ENCODE measurements at places on chromosomes 6 and 20.
A peak's percentile ranks its signal among the peaks of the same experiment; 100 is the strongest.

DNA sequence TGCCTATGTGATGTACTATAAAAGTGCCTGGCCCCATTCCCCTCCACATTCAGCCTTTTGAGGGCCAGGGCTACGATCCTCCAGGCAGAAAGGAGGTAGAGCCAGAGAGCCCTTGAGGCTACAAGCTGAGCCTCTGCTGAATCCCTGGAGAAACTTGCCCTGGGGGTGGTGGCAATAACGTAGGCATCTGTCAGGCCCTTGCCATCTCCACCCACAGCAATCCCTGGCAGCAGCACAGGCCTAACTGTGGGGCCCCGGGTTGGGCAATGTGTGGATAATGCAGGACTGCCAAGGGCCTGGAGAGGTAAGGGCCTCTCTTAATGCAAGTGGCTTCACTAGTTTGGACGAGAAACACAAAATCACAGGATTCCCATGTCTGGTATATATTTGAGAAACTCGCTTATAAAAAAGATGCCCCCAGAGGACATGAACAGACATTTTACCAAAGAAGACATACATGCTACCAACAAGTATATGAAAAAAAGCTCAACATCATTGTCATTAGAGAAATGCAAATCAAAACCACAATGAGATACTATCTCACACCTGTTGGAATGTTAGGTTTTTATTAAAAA lies 99.0 kb downstream of the QRSL1 start:
- DNase-seq = no peak

DNA sequence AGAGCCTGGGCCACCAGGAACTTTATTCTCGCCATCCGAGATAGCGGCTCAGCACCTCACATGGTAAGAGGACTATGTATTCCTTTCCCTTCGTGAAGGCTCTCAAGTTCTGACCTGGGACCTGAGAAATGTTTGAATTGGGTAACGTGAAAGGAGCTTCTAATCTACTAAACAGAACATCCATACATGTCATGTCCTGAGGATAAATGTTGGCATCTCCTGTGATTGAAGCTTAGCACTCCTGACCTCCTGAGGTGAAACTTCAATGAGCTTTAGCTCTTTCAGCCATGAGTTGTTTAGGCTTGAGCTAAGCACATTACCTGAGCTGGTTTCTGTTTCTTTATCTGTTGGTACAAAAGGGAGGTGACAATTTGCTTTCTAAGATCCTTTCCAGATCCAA lies 280.9 kb downstream of the PACRG start:
- DNase-seq = no peak

DNA sequence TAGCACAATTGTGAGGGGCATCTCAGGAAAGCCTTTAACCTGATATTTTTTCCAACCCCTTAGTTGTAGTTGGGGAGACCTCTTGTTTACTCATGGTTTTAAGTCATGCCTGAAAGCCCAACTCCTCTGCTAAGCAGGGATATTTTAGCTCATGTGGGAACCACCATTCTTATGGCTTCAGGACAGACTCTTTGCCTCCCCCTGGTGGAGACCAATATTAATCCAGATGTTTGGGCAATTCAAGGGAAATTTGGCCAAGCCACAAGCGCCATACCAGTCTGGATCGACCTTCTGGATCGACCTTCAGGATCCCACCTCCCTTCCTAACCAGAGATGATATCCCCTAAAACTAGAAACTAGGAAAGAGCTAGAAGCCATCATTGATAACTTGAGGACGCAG lies 211.2 kb downstream of the C6orf118 start:
- no peak for DNase-seq

DNA sequence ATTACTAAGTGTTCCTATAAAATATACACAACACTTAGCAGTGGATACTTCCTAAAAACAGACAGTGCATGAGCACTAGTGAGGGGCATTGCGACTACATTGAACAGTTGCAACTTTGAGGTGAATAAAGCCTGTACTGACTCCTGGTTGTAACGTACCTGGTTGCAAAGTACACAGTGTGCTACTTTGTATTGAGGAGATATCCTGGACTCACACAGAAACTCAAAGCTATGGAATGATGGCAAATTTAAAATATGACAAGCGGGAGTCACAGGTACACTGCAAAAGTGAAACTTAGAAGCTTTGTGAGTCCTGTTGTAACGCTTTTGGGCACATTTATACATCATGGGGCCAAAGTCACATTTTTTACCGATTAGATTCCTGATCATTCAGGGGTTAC lies 55.6 kb upstream of the HLA-A start:
- no peak for DNase-seq

GRCh38 chr20:14415467-14415866 lies 78.1 kb upstream of the FLRT3 start:
- DNase-seq = no peak

DNA sequence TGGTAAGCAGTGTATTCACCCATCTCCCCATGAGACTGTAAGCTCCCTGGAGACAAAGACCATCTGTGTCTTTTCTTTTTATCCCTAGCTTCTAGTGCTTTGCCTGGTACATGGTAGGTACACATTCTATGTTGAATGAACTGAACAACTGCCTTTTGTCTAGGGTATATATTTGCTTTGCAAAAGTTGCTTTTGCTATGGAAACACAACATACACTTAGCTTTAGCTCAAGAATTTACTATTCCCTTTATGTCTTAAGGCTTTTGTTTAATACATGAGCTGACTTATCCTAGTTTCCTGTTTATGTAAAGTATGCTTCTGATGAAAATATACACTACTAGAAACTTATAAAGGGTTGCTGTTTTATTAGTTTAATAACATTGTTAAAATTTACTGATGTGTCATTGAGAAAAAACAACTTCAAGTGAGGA lies 198.2 kb downstream of the PRL start:
- DNase-seq = no peak

DNA sequence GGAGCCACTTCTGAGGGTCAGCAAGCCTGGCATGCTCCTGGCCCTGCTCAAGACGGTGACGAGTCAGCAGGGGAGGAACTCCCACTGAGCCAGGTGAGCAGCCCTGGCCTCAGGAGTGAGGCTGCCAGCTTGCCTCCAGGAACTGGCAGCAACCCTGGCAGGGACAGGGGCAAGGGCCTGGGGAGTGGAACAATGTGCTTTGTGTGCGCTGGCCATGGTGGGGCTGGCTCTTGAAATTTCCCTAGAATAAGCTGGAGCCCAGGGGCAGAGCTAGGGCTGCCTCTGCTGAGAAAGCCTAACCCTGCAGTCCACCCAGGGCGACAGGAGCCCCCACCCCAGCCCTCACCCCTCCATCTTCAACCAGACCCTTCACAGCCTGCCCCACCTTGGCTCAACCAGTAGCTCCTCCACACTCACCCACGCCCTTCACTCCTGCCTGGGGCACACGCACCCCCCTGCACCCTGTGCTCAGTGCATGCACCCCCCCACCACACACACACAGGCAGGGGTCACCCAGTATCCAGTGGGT lies 88.0 kb downstream of the MRPL14 start:
- no peak for DNase-seq

GRCh38 chr6:117829594-117830319 lies 77.3 kb upstream of the SLC35F1 start:
- DNase-seq = no peak

GRCh38 chr6:36649086-36649485 lies 29.4 kb upstream of the CDKN1A start:
- no peak for DNase-seq

- DNase-seq = no peak
Measured at GRCh38 chr6:50820869-50821264, 2.2 kb downstream of the TFAP2B start.

DNA sequence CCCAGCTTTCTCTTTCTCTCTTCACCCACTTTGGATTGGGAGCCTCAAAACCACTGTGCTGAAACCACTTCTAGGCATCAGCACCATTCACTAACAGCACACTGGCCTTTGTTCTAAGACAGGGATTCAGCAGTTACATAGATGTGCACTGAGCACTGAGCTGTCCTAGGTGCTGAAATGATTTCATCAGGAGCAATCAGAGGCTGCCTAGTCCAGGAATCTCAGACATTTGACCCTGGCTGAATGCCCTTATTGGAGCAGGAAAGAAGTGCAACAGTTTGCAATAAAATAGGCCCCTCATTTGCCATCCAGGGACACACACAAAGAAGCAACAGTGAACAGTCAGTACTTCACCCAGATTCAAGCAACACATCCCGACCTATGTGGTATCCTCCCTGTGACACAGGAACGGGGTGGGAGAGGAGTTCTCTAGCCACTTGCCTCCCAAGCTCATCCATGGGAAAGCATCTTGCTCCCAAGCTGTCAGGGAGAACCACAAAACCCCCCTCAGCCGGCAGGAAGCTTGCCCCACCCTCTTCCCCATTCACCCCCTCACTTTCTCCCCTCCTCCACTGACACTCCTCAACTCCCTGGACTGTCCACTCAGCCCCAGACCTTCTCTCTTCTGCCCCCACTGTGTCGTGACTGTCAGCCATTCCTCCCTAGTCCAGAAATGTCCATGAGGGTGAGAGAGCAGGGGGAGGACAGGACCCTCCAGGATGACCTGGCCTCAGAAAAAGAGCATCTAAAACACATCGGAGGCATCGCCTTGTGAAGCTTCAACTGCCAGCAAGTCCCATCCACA lies 304.4 kb downstream of the PREX1 start:
- DNase-seq = no peak

GRCh38 chr6:38310061-38310460 lies 329.7 kb downstream of the BTBD9 start:
- DNase-seq = no peak

DNA sequence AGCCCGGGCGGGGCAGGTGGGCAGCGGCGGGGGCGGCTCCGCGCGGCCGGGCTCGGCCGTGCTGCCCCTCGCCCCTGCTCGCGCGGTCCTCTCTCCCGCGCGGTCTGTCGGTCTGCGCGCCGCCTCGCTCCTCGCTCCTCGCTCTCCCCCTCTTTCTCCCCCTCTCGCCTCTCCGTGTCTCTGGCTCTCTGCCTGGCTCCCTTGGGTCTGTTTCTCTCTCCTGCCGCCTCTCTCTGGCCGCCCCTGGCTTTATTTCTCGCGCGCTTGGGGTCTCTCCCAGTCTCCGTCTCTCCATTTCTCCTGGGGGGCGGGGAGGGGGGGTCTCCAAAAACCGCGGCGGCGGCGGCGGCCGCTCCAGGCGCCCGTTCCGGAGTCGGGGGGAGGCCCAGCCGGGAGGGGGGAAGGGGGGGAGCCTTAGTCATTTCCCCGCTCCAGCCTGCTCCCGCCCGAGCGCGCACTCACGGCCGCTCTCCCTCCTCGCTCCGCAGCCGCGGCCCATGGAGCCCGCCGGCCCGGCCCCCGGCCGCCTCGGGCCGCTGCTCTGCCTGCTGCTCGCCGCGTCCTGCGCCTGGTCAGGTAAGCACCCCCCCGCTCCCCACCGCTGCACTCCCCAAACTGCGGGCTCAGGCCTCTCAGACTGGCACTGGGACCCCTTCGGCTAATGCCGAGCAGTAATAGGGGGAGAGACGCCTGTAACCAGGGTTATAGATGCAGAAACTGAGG lies at the start of gene SIRPA:
Gene SIRPA (plus strand): TSS at position 457 of the 723 bp plus-strand sequence. CDS start 41 bp downstream, at position 498.
- DNase-seq = peak; percentile 9

GRCh38 chr6:157667211-157668008 lies 155.6 kb upstream of the SNX9 start:
- DNase-seq = peak; percentile 25

- peak; percentile 34 for DNase-seq
Measured at GRCh38 chr20:56247954-56248782, at the start of gene MC3R. TSS of gene MC3R (plus strand) at chr20:56248732. CDS start at chr20:56248844, 112 bp downstream.

DNA sequence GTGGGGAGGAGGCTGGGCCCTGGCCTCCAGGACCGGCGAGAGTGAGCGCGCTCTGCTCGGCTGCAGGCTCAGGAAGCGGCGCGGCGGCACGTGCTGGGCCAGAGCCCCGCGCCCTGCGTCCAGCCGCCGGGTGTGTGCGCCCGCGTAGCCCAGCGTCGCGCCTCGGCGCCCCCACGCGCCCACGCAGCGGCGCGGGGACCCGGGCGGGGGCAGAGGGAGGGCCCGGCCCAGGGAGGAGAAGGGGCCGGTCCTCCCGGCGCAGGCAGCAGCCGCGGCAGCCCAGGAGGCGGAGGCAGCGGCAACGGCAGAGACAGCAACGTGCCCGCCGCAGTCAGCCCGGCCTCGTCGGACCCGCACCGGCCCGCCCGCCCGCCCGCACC lies at the start of gene EYA2:
Gene EYA2 (plus strand): TSS at position 265 of the 380 bp plus-strand sequence. CDS start 95,168 bp downstream, outside the sequence.
- no peak for DNase-seq

DNA sequence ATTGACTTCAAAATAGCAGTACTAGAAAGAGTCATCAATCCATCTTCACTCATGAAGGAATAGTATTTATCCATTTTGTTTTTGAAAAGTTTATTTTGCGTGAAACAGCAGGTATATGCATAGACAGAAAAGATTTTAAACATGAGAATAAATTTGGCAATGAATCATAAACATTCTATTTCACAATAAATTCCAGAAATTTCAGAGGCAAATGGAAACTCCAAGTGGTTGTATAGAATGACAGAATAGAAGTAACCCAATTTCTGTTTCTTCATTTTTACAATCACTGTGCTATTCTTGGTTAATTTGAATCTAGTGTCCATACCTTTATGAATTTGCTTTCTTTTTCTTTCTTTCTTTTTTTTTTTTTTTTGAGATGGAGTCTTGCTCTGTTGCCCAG lies 173.0 kb upstream of the ECI2 start:
- DNase-seq = no peak

- no peak for DNase-seq
Measured at GRCh38 chr6:57182017-57182432, 9.9 kb downstream of the BAG2 start.

DNA sequence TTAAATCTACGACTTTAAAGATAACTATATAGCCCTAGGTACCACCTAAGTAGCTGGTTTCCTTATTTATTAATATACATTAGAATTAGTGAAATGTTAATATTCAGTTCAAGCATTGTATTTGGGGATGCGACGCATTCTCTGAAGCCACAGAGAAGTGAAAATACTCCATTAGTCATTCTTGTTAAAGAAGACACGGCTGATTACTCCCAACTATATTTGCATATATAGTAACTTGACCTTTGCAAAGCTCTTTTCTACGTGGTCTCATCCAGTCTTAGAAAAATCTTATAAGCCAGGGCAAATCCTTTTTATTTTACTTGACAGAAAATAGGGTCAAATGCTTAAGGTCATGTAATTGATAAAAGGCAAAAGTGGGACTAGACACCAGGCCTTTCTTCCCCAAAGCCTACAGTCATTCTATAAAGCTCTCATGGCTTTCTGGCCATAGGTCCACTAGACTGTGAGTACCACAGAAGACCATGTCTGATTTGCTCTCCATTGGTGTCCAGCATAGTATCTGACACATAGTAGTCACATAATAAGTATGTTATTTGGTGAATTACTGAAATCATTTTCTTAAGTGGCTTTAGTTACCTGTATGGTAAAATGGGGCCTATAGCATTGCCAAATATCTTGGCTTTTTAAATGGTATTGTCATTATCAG lies 11.3 kb downstream of the ZHX3 start:
- DNase-seq = no peak

GRCh38 chr20:47429409-47429808 lies 72.3 kb upstream of the NCOA3 start:
- no peak for DNase-seq

DNA sequence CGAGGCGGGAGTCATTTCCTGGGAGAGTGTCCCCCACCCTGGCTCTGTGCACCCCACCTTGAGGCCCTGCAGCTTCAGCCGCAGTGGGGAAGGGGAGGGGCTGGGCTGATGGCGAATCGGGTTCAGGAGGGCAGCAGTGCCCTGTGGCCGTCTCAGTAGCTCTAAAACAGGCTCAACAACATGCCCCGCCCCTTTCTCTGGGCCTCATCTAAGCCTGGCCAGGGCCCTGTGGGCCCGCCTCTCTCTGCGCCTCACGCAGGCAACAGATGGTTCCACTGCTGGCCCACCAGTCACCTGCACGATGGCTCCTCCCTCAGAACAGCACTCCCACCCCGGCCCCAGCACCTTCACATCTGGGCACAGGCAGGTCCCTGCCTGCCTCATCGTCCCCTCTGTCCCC lies 30.2 kb downstream of the CHRNA4 start:
- no peak for DNase-seq

All from stimulated activated CD4-positive, alpha-beta T cell treated with anti-CD3 and anti-CD28 coated beads, Interleukin-4, amount 100 ng/mL, for 48 hours (primary cell).